ENCODE measurements at places on chromosomes 1 and 21.

DNA sequence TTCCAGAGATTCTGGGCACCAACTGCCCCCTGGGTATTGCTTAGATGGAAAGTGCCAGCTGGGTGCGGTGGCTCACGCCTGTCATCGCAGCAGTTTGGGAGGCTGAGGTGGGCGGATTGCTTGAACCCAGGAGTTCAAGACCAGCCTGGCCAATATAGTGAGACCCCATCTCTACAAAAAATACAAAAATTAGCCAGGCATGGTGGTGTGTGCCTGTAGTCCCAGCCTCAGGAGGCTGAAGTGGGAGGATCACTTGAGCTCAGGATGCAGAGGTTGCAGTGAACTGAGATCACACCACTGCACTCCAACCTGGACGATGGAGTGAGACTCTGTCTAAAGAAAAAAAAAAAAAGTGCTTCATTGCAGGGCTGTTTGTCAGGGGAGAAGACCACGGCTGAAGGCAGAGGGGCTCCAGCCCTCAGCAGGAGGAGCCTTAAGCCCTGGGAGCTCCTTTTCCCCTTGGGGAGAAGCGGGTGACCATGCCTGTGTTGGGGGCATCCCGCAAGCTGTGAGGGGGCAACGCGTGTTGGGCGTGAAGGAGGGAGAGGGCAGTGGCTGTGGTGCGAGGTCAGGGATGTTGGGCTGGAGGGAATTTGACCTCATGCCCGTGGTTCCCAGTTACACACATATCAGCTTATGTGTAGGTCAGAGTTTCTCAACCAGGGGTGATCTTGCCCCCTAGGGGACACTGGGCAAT is 131.5 kb upstream of the VAMP3 start:
- no peak for DNase-seq

DNA sequence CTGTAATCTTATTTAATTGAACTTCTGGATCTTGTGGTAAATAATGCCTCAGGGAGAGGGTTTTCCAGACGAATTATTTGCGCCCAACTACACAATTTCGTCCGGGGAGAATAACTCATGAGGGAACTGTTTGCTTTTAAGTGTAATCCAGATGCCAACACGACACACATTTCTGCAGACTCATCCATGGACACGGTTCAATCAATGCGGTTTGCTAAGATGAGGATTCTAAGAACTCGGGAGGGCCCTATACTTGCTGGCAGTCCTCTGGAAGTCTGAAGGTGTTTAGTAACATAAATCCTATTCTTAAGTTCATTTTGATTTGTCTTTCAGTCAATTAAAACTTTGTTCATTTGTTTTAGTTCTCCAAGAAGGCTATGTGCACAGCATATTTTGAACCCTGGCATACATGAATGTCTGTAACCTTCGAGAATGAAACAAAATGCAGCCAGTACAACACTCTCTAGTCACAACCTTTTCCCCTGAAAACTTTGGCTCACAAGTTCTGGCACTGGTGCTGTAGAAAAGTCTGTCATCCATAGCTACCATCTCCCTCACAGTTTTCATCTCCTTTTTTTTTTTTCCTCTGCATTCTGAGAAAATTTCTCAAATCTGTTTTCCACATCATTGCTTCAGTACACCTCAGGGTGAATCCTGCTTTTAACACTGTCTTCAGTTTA is 38.8 kb downstream of the DIPK1A start:
- no peak for DNase-seq

DNA sequence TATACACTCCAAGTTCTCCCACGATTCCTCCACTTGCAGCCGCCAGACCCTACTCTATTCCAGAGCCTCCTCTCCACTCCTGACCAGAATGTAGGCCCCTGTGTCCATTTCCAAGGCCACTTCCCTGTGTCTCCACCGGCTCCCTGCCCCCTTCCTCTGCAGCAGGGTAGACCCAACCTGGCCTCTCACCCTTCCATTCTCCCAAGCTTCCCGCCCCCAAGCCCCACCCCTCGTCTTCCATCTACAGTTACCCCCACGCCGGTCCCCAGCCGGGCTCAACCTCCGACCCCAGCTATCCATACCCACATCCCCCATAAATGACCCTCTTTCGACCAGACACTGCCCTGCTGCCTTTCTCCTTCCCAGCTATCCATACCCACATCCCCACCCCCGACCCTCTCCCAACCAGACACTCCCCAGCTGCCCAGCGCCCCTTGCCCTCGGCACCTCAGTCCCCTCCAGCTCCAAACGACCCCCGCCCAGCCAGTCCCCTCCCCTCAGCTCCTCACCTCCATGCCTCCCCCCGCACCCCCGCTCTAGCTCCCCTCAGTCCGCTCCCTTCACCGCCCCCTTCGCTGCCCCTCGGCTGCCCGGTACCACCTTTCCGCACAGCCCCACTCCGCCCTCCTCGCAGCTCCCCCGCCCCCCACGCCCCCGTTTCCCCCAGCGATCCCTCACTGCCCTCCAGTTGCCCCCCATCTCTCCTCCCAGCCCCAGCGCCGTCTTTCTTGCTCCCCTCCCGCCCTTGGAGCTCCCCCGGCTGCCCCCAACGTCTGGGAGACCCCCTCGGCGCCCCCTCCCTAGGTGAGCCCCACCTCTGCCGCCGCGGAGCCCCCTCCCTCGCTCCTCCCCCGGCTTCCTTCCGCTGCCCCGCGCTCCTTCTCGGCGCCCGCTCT is 670 bp downstream of the RAB3B start:
- DNase-seq, result no peak

DNA sequence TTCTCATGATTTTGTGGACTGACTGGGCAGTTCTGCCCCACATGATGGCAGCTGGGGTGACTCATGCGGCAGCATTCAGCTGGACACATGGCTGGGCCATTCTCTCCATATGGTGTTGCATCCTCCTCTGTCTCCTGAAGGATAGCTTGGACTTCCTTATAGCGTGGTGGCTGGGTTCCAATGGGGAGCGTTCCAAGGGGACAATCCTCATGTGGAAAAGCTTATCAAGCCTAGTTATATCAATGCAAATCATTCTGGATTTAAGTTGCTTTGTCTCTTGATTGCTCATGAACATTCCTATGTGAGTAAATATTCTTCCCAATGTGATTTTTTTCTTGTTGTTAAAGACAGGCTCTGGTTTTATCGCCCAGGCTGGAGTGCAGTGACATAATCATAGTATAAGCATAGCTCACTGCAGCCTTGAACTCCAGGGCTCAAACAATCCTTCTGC is 13.2 kb upstream of the SLC2A1 start:
- no peak for DNase-seq

DNA sequence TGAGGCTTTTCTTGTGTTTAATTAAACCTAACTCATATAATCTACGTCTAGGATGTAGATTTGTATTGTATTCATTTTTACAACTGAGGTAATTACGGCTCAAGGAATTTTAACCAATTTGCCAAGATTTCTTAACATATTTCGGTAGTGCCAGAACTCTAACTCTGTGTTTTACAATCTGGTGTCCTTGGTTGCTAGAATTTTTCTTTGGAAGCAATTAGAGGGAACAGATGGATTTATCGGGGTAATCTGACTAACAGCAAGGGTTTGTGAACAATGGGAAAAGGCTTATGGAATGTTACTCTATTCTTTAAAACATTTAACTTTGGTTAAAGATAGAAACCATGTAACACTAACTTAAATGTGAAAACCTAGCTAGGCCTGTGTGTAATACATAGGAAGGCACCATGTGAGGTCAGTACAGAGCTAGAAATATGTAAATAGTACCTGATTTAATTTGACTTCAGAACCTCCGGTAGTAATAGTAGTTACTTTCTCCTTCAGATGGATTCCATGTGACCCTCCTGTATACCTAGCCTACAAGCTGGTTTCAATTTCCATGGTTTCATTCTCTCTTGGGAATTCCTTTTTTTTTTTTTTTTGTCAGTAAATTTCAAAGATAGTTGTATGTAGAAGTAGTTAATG is 1.2 kb downstream of the MTF2 start:
- DNase-seq, result peak; percentile 23

- DNase-seq, result no peak
Observed at GRCh38 chr1:19749685-19750084, 50.0 kb downstream of the TMCO4 start.
